ENCODE measurements at places on chromosomes 2 and 18. TPM values are rescaled to one million over a fixed set of nuclear protein-coding genes. Genes with fewer than 3 reads are reported as not detected.
A peak's percentile ranks its signal among the peaks of the same experiment; 100 is the strongest.

DNA sequence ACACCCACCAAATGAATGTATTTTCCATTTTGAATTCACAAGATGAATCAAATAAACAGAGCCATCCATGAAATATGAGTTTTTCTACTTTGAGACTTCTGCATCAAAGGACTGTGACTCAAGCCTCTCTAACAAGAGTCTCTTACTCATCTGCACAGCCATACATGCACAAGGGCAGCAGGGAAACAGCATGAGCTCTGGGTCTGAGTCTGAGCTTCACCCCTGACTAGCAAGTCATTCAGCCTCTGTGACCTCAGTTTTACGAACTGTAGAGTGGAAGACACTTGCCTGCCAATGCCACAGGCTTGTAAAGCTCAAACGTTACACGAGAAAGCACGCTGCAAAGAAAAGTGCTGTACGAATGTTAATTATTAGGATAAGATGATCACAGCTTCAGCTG, 42.9 kb downstream of the MREG start:
- no peak for DNase-seq
- no peak overlapping the region for H3K4me3 ChIP-seq
- H3K36me3 ChIP-seq, result no peaks in the 10 kb centered on the region
- H3K27ac ChIP-seq, result no peak overlapping the region

GRCh38 chr2:224157655-224158054, 118.6 kb upstream of the SERPINE2 start:
- peaks cover 3% of the 10 kb centered on the region for H3K4me1 ChIP-seq
- H3K27me3 ChIP-seq, result peaks cover 28% of the 10 kb centered on the region
- H3K36me3 ChIP-seq, result no peaks in the 10 kb centered on the region
- H3K27ac ChIP-seq, result no peak overlapping the region
- DNase-seq, result no peak

DNA sequence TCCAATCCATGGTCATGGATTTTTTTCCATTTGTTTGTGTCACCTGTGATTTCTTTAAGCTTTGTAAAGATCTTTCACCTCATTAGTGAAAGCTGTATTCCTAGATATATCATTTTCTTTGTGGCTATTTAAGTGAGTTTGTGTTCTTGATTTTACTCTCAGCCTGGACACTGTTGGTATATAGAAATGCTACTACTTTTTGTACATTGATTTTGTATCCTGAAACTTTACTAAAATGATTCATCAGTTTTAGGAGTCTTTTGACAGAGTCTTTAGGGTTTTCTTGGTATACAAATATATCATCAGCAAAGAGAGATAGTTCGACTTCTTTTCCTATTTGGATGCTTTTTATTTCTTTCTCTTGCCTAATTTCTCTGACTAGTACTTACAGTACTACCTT, 12.3 kb downstream of the GKN2 start:
- H3K4me1 ChIP-seq, result peaks cover 4% of the 10 kb centered on the region
- peaks cover 3% of the 10 kb centered on the region for H3K27me3 ChIP-seq
- no peak overlapping the region for H3K4me3 ChIP-seq

DNA sequence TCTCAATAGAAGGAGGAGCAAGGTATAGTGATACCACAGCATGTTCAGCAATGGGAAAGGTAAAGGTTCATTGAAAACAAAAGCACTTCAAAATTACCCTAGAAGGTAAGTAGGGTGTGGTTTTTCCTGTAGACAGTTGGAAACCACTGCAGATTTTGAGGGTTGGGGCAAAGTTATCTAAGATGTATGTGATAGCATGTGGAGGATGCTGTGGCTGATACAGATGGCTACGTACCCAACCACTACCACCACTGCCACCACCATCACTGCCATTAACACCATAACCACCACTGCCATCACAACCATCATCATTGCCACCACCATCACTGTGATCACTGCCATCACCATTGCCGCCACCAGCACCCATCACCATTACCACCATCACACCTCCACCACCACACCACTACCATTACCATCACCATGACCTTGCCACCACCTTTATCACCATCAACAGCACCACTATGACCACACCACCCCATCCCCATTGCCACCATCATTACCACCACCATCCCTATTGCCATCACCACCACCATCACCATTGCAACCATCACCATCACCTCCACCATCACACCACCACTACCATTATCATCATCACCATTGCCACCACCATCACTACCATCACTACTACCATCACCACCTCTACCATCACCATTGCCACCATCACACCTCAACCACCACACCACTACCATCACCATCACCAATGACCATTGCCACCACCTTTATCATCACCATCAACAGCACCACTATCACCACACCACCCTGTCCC, 3.7 kb downstream of the TMSB10 start:
- no peaks in the 10 kb centered on the region for H3K27me3 ChIP-seq
- H3K27ac ChIP-seq, result no peak overlapping the region
- H3K4me3 ChIP-seq, result no peak overlapping the region
- peaks cover 10% of the 10 kb centered on the region for H3K36me3 ChIP-seq

GRCh38 chr18:45690975-45691815, 32.8 kb upstream of the SLC14A1 start:
- no peaks in the 10 kb centered on the region for H3K4me1 ChIP-seq

DNA sequence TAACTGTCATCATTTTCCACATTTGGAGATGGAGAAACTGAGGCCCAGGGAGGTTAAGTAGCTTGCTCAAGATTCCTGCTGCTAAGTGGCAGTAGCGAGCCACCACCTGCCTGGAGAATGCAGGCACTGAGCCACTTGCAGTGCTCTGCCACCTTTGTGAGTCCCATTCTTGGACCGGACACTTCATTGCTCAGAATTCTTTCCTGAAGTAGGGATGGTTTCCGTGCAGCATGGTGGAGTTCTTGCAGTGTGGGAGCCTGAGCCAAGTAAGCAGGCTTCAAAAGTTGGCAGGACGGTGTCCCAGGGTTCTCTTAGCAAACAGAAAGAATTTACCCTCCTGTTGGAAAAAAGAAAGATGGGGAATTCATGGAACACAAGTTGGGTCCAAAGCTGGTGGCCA, 115.0 kb upstream of the MMADHC start:
- no peaks in the 10 kb centered on the region for H3K27me3 ChIP-seq
- no peaks in the 10 kb centered on the region for H3K36me3 ChIP-seq
- H3K4me3 ChIP-seq, result no peak overlapping the region
- DNase-seq, result no peak
- H3K27ac ChIP-seq, result no peak overlapping the region
- H3K4me1 ChIP-seq, result no peaks in the 10 kb centered on the region

GRCh38 chr2:242054406-242054805, 184.9 kb downstream of the RTP5 start:
- H3K27ac ChIP-seq, result no peak overlapping the region
- H3K4me3 ChIP-seq, result no peak overlapping the region
- H3K27me3 ChIP-seq, result peaks cover 46% of the 10 kb centered on the region
- H3K4me1 ChIP-seq, result no peaks in the 10 kb centered on the region
- DNase-seq, result no peak

DNA sequence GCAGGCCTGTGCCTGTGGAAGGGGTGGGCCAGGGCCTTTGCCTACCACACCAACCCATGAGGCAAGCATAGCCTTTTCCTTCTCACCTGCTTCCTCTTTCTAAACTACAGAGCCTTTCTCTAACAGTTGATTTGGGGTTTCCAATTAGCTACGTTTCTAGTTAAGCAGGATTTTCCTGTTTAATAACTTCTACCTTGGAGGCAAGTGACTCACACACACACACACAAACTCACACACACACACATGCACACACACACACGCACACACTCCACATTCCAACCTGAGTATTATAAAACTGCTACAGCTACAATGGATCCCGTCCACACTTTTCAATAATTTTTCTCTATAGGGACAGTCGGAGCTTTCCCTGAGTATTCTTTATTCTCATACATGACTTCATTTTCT, 84.9 kb downstream of the SOX11 start:
- H3K27ac ChIP-seq, result no peak overlapping the region
- H3K4me1 ChIP-seq, result no peaks in the 10 kb centered on the region
- no peak overlapping the region for H3K4me3 ChIP-seq
- no peaks in the 10 kb centered on the region for H3K27me3 ChIP-seq
- no peaks in the 10 kb centered on the region for H3K36me3 ChIP-seq

DNA sequence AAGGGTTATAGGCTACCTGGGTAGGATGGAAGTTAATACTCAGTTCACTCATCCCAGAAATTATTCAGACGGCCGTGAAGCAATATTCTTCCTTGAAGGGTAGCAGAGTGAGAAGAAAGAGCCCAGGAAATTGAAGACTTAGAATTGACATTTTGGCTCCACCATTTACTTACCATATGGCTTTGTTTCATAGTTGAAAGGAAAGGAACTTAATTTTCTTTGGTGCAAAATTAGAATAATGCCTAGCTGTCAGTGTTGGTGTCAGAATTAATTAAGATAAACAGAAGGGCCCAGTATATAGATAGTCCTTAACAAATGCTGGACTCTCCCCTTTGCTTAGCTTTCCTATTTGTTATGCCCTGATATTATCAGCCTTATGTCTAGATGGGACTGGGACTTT, 263.2 kb downstream of the KCNJ3 start:
- no peak overlapping the region for H3K27ac ChIP-seq
- no peaks in the 10 kb centered on the region for H3K36me3 ChIP-seq
- H3K27me3 ChIP-seq, result no peaks in the 10 kb centered on the region
- no peaks in the 10 kb centered on the region for H3K4me1 ChIP-seq

GRCh38 chr2:96319396-96319795, 5.7 kb upstream of the ITPRIPL1 start:
- H3K27me3 ChIP-seq, result peaks cover 62% of the 10 kb centered on the region
- no peaks in the 10 kb centered on the region for H3K4me1 ChIP-seq
- H3K27ac ChIP-seq, result no peak overlapping the region
- no peak for DNase-seq

- H3K27me3 ChIP-seq, result no peaks in the 10 kb centered on the region
- H3K27ac ChIP-seq, result no peak overlapping the region
- H3K36me3 ChIP-seq, result no peaks in the 10 kb centered on the region
These were observed 160.5 kb downstream of the TPGS2 start for GRCh38 chr18:36668349-36668748.

DNA sequence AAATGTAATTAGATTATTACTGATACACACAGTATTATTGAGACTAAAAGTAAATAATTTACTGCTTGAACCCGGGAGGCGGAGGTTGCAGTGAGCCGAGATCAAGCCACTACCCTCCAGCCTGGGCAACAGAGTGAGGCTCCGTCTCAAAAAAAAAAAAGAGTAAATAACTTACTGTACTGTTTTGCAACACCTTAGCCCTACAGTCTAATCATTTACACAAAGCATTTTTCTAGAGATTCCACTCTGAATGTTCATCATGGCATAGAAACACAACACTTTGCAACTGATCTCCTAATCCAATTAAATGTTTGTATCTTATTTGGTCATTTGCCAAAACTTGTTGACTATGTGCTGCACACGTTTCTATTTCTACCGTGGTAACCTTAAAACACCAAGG, 23.4 kb upstream of the RMP24 start:
- H3K27me3 ChIP-seq, result peaks cover 10% of the 10 kb centered on the region
- no peak overlapping the region for H3K4me3 ChIP-seq
- H3K4me1 ChIP-seq, result no peaks in the 10 kb centered on the region
- H3K27ac ChIP-seq, result no peak overlapping the region

DNA sequence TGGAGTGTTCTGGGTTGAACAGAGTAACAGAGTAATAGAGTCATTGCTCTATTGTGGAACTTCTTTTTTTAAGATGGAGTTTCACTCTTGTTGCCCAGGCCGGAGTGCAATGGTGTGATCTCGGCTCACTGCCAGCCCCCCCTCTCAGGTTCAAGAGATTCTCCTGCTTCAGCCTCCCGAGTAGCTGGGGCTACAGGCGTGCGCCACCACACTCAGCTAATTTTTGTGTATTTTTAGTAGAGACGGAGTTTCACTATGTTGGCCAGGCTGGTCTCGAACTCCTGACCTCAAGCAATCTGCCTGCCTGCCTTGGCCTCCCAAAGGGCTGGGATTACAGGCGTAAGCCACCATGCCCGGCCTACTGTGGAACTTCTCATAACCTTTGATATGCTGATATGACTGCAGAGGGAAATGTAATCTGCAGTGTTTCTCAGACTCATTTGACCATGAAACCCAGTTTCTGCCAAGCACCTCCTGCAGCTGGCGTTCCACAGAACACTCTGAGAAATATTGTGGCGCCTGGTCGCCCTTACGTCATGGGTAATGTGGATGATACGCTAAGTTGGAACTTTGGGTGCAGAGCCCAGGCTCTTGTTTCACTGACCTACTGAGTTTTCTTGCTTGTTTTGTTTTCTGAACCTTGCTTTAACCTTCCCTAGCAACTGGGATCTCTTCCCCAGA, 213.8 kb downstream of the BCL2 start:
- no peaks in the 10 kb centered on the region for H3K4me1 ChIP-seq
- H3K27me3 ChIP-seq, result no peaks in the 10 kb centered on the region
- DNase-seq, result no peak
- no peak overlapping the region for H3K4me3 ChIP-seq

DNA sequence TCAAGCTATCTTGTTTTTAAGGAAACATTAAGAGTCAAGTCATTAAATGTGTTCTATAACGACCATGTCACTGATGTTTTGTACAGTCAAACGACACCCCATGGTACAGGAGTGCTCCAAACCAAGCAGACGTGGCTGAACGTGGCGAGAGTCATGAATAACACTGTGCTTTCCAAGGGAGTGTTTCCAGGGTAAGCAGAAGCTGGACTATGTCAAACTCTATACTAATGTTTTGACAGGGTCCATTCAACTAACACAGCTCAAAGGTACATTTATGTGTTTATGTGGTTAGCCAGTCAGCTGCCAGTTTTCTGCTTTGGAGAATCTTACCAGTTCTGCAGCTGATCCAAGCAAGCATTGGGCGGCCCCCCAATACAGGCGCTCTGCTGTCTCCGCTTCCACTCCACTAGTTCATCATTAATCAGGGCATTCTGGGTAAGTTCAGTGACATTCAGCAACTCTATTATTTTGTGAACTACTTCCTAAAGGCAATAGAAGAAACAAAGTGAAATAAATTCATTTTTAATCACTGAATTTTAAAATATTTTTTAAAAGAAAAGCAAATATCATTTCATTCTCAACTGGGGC, 16.4 kb downstream of the STAT1 start:
- no peak overlapping the region for H3K4me3 ChIP-seq
- no peaks in the 10 kb centered on the region for H3K4me1 ChIP-seq
- H3K27ac ChIP-seq, result no peak overlapping the region
- no peaks in the 10 kb centered on the region for H3K27me3 ChIP-seq
- no peak for DNase-seq

- DNase-seq, result no peak
- no peaks in the 10 kb centered on the region for H3K27me3 ChIP-seq
- H3K4me1 ChIP-seq, result no peaks in the 10 kb centered on the region
- H3K36me3 ChIP-seq, result no peaks in the 10 kb centered on the region
- H3K4me3 ChIP-seq, result no peak overlapping the region
These were observed 275.5 kb downstream of the MBD2 start for GRCh38 chr18:53948991-53949390.

DNA sequence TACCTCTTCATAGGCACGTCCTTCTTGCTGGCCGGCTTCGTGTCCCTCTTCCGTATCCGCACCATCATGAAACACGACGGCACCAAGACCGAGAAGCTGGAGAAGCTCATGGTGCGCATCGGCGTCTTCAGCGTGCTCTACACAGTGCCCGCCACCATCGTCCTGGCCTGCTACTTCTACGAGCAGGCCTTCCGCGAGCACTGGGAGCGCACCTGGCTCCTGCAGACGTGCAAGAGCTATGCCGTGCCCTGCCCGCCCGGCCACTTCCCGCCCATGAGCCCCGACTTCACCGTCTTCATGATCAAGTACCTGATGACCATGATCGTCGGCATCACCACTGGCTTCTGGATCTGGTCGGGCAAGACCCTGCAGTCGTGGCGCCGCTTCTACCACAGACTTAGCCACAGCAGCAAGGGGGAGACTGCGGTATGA, 2.3 kb downstream of the FZD7 start:
- peaks cover 48% of the 10 kb centered on the region for H3K36me3 ChIP-seq
- H3K4me3 ChIP-seq, result peak overlapping the region; percentile 97
- no peaks in the 10 kb centered on the region for H3K27me3 ChIP-seq
- no peaks in the 10 kb centered on the region for H3K4me1 ChIP-seq

CTIF gene
- 41.6 TPM for total RNA-seq

TDRD15 gene
- total RNA-seq, result 0.44 TPM

DSEL gene
- 3.9 TPM for total RNA-seq

PIKFYVE gene
- total RNA-seq, result 34.9 TPM

ATP5MC3 gene
- 296 TPM for total RNA-seq

Data from endodermal cell (in vitro differentiated cells).